NCI-H510A (cell line): ENCODE measurements at places on chromosomes 11 and 22.
A peak's percentile ranks its signal among the peaks of the same experiment; 100 is the strongest.

DNA sequence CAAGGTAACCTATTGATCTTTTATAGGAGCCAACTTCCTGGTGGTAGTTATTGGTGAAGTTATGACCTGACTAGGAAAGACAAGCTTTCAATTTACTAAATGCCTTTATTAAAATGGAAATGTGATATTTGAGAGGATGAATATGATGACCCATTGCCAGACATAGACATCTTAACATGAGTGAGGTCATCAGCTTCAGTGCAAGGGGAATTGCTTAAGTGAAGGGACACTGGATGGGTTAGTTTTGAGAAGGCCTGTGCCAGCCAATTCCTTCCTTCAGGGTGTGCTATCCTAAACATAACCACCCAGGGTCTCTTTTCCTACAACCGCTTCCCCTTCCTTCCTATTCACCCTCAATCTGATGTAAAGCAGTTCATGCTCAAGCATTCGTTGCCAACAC is 21.5 kb downstream of the NAV2 start:
- DNase-seq, result no peak

DNA sequence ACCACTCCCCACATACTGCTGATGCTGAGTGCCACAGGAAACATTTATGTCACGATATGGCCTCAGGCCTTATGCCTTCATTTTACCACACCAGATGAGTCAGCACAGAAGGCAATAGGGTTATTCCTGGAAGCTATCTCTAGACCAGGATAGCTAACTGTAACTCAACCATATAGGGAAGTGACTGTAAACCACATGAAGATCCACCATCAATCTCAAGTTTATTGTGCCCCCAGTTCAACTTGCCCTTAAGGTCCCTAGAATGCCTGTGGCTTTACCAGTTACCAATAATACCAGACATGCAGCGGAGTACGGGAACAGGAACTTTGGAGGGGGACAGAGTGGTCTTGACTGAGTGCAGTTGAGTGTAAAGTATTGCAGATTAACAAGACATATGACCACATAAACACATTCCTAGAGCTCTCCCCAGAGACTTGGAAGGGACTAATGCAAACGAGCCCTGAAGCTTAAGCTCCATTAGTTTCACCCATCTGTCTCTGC is 180.9 kb downstream of the KIF18A start:
- no peak for DNase-seq

DNA sequence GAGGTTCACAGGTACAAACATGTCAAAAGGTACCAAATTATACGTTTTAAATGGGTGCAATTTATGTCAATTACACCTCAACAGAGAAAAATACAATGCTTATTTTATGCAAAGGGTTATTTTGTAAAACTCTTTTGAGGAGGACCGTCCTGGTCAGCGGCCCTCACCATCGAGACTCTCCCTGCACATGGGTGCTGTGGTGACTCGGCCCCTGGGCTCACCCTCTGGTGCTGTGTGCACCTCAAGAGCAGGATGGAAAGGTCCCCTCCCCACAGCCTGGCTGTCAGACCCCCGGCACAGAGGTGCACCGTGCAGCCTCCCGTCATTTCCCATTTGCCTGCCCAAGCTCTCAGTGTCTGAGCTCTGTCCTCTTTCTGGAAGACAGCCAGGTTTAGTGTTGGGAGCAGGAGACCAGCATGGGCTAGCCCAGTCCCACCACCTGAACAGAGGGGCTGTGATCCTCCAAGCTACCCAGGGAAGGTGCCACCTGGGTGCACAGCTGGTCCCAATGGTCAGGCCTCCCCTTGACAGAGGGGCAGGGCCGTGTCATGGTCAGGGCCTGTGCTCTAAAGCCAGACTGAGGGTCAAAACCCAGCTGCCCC is 41.8 kb upstream of the PRODH start:
- no peak for DNase-seq

GRCh38 chr11:13761250-13761649 is 92.8 kb downstream of the FAR1 start:
- DNase-seq, result no peak

- DNase-seq, result no peak
Observed at GRCh38 chr11:126647735-126648134, 292.2 kb downstream of the ST3GAL4 start.

DNA sequence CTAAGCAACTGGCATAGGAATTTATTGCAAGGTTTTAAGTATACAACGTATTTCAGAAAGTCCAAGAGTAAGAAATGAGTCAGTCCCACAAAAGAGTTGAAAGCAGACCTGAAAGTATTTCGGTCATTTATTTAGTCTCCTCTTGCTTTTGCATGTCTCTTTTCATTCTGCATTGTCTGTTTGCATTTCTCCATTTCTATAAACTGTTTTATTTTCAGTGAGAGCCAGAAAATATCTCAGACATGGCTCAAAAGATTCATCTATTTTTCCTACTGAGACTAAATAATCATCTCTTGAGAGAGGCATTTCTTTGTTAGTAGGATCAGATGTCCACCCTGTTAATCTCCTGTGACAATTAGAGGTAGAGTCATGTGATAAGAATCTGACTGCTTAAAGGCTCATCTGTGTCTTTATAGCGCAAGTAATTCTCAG is 219.1 kb upstream of the CCDC179 start:
- no peak for DNase-seq

DNA sequence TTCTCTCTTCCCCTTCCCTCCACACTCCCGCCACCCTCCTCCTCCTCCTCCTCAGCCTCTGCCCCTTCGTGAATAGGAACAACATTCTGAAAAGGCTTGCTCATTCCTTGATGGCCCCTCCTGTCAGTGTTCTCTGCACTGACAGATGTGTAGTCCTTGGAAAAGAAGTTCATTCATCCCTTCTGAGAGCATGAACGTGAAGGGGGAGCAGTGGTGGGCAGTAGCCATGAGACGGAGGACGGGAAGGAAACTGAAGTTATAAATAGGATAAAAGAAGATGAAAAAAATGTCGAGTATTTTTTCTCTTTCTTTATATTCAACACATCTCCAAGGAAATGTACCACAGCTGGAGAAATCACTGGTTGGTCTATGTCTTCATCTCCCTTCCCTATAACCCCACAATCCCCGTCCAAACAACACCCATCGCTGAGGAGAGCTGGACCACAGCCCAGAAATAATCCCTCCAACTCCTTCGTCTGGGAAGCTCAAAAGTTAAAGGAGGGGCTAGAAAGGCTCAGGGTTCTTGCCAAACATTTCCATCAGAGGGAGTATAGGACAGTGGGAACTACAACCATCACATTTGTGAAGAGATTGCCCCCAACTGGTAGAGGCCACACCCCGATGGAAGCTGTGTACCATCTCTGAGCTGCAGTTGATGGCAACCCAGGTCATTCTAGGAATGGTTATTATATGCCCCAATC is 33.5 kb downstream of the ETS1 start:
- no peak for DNase-seq

GRCh38 chr11:119671561-119672015 is 57.4 kb downstream of the NECTIN1 start:
- no peak for DNase-seq

- no peak for DNase-seq
Observed at GRCh38 chr11:204587-205109, 2.6 kb downstream of the BET1L start.

- no peak for DNase-seq
Observed at GRCh38 chr22:20530368-20531153, 23.2 kb downstream of the MED15 start.

DNA sequence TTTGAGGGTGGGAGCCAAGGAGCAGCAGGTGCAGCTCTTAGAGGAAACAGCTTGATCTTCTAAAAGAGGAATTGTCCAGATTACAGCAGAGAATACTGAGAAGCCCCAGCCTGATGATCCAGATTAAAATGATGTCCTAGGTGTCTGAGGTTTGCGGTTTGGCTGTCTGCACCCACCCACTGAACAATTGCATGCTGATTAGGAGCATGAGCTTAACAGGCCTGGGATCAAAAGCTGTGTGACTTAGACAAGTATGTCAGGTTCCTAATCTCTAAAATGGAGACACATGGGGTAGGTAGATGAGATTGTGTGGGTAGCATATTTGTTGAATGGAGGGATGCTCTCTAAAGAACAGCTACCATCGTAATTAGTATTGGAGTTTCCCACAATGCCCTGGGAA is 166.8 kb upstream of the SEZ6L start:
- DNase-seq, result no peak

DNA sequence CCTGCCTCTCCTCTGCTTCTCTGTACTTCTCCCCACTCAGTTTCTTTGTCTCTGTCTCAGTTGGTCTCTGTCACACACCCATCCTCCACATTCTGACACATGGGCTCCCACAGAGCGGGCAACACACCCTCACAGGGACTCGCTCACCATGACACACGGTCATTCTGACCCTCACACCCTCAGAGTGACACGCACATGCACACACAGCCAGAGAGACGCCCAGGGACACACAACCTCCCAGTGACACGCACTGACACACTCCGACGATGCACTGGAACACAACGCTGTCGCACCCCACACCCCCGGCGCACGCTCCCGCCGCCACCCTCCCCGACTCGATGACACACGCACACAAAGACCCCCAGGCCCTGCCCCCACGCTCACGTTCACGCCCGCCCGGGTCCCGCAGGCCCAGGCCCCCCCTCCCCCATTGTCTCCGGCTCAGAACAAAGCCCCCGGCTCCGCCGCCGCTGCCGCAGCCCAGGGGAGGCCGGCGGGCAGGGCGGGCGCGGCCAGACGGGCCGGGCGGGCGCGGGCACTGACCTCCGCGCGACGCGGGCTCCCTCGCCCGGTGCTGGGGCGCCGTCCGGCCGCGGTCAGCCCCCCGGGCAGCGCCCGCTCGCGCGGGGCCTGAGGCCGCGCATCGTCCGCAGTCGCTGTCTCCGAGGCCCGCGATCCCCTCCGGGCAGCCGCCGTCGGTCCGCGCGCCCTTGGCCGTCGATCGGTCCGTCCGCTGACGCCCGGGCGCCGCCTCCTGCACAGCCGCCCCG is 404 bp downstream of the DCHS1 start:
- no peak for DNase-seq

GRCh38 chr11:61345954-61346843 is 13.2 kb downstream of the TKFC start:
- no peak for DNase-seq

DNA sequence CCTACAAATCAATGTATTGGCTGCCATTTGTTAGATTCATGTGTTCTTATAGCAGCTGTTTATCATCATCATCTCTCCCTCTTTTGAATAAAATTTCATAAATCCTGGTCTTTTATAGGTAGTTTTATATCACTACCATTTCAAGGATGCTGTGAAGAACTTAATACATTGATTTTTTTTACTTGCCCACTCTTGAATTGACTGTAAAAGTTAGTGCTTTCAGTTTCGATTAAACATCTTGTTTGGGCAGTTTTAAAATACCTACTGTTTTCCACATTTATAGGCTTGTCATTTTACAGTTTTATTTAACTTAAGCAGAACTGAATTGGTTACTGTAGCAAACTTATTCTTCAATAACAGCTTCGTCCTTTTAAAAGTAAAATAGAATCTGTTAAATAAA is 59.5 kb downstream of the TTC17 start:
- DNase-seq, result no peak

- no peak for DNase-seq
Observed at GRCh38 chr11:116175707-116176106, 597.1 kb downstream of the BUD13 start.

- DNase-seq, result no peak
Observed at GRCh38 chr11:63603180-63603518, 11.1 kb downstream of the PLAAT3 start.

- no peak for DNase-seq
Observed at GRCh38 chr11:48122246-48122645, 94.4 kb upstream of the OR4B1 start.

DNA sequence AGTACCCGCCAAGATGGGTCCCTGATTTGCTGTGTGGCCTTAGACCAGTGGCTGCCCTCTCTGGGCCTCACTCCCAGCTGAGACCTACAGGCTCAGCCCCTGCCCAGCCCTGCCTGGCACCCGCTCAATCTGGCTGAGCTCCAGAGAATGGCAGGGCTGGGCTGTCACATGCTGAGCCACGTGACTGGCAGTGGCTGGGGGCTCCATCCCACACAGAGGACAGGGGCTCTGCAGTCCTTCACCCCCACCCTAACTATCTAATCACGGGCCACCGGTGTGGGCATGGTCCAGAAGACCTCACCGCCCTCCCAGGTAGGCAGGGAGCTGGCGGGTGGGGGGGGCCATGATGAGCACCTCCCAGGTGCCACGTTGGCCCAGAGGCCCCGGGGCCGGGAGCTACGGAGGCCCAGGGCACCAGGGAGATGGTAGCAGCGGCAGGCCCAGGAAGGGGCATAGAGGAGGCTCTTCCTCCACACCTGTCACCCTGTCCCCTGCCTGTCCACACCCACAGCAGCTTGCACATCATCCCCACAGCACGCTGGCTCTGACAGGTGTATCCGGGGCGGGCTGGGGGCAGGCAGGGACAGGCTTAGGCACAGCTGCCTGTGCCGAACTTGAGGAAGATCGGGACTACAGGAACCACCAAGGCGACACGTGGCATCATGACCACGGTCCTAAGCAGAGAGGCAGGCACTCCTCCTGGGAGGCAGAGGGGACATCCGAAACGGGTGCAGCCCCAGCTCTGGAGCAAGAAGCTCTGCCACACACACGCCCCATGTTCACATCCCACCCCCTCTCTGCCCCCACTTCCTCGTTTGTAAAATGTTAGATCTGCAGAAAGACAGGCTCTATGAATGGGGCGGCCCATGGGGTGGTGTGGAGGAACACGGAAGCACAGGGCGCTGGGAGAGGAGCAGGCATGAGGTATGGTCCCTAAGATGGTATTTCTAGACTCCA is 1.5 kb upstream of the ALDH3B1 start:
- peak; percentile 52 for DNase-seq

DNA sequence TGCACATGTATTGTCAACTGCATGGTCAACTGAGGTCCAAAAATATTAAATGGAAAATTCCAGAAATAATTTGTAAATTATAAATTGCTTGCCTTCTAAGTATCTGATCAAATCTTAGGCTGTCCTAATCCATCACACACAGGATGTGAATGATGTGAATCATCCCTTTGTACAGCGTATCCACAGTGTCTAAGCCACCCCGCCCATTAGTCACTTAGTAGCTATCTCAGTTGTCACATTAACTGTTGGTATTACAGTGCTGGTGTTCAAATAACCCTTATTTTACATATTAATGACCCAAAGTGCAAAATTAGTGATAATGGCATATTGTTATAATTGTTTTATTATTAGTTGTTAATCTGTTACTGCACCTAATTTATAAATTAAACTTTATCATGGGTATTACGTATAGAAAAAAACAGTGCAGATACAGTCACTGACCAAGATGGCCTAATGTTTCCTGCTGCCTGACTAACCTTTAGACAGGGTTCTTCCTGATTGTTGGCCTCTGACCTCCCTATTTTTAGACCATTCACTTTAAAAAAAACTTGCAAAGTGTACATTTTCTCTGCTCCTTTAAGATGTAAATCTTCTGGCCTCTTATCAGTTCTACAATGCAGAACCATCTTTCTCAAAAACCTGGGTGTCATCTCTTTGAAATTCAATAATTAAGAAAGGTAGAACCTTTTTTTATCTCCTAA is 2.9 kb upstream of the SVIP start:
- no peak for DNase-seq

DNA sequence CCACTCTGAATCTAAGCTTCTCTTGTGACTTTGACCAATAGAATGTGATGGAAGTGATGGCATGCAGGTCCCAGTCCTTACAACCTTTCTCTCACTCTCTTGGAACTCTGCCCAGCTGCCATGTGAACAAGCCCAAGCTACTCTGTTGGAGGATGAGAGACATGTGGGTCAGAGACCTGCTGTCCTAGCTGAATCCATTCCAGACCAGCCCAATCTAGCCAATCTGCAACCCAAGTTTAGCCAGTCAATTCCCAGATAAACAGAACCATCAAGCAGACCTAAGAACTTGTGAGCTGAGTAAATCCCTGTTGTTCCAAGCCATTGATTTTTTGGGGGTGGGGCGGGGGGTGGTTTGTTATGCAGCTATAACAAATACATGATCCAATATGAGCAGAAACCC is 69.2 kb upstream of the GRK3 start:
- DNase-seq, result no peak

GRCh38 chr11:117759305-117759704 is 37.7 kb downstream of the DSCAML1 start:
- peak; percentile 79 for DNase-seq
